Activated T-helper 17 cell treated with anti-CD3 and anti-CD28 coated beads, Interleukin-2, amount 50 U/mL, for 72 hours (primary cell): ENCODE measurements at places on chromosomes 4 and X. TPM values are rescaled to one million over a fixed set of nuclear protein-coding genes. Genes with fewer than 3 reads are reported as not detected.

The PWWP3B gene
- total RNA-seq: not detected

The TIMM17B gene
- 54.4 TPM for total RNA-seq

The CLIC2 gene
- total RNA-seq: 0.74 TPM

The TMPRSS11D gene
- not detected for total RNA-seq

The PRKX gene
- 64.8 TPM for total RNA-seq

The CLCN4 gene
- total RNA-seq: not detected

The LARP7 gene
- total RNA-seq: 45.2 TPM

The RTL9 gene
- total RNA-seq: not detected

The HPSE gene
- total RNA-seq: 13.7 TPM

The HS6ST2 gene
- 0.08 TPM for total RNA-seq

The PAGE2 gene
- not detected for total RNA-seq

The APLN gene
- 2.5 TPM for total RNA-seq

The STPG2 gene
- total RNA-seq: 0.19 TPM

The SSX4B gene
- not detected for total RNA-seq

The NKX3-2 gene
- not detected for total RNA-seq

The SMIM31 gene
- total RNA-seq: not detected

The HSFX1 gene
- total RNA-seq: 0.56 TPM

The LONRF3 gene
- 7.6 TPM for total RNA-seq
